NCI-H2107 (cell line): ENCODE measurements at places on chromosomes 7 and 10.

DNA sequence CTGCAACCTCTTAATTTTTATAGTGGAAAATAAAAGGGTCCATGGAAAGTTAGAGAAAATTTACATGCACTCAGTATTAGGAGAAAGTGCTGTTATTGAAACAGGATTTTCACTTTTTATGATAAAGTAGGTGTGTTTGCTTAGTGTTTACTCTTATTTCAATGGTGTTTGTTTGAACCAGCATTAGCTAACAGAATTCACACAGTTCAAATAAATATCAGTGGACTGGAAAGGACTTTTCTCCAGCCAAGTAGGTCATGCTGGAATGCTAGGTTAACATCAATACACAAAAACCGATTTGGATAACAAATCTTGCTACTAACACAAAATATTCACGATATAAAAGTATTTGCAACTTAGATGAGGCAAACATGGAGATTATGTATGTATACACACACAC is 49.4 kb upstream of the BET1 start:
- DNase-seq: no peak

DNA sequence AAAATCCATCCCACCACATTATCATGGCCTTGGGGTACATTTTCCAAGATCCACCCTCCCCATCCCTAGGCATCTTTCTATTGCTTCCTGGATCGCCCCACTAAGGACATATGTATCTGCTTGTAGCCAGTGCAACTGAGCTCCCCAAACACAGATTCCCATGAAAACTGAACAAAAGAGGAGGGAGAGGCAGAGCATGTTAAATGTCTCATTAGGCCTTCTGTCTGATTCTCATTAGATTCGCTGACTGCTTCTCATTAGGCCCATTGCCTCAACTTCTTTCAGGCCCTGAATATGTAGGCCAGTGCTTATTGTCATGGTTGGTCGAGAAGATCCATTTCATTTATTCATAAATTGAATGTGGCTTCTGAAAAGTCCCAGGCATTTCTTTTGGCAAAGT is 698.9 kb downstream of the INHBA start:
- DNase-seq: no peak

GRCh38 chr10:48404646-48405045 is 98.2 kb downstream of the MAPK8 start:
- DNase-seq: no peak

GRCh38 chr10:47047577-47048525 is 136.6 kb downstream of the PTPN20 start:
- DNase-seq: no peak

- DNase-seq: no peak
Observed at GRCh38 chr7:133753513-133753912, 373.6 kb upstream of the LRGUK start.

DNA sequence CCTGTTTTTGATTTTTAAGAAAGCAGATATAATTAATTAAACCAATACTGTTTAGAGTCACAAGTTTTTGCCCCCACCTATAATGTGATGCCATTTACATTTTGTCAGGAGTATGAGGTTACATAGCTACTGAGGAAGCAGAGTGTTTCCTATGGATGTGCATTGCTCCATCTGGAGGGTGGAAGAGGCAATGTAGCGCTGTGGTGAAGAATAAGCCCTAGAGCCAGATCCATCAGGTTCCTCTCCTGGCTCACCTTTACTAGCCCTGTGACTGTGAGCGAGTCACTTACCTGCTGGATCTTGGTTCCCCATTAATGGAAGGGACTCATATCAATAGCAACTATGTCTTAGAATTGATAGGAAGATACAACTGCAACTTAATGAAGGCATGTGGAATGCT is 216.0 kb downstream of the GPAM start:
- DNase-seq: no peak

DNA sequence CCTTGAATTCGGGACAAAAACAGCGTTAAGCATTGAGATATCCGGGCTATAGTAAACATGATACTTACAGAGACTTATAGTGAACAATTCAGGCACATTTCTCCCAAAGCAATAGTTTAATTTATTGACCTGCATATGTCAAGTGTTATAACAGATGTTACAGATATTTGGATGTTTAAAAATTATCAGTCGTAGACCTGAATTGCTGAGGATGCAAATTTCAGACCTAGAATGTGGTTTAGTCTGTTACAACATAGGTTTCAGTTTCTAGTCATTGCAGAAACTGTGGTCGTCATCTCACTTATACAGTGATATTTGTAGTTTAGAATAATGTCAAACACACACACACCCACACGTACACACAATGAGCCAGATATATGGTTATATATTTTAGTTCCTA is 85.2 kb downstream of the VTI1A start:
- no peak for DNase-seq

GRCh38 chr7:139702313-139702731 is 75.5 kb downstream of the HIPK2 start:
- DNase-seq: no peak

DNA sequence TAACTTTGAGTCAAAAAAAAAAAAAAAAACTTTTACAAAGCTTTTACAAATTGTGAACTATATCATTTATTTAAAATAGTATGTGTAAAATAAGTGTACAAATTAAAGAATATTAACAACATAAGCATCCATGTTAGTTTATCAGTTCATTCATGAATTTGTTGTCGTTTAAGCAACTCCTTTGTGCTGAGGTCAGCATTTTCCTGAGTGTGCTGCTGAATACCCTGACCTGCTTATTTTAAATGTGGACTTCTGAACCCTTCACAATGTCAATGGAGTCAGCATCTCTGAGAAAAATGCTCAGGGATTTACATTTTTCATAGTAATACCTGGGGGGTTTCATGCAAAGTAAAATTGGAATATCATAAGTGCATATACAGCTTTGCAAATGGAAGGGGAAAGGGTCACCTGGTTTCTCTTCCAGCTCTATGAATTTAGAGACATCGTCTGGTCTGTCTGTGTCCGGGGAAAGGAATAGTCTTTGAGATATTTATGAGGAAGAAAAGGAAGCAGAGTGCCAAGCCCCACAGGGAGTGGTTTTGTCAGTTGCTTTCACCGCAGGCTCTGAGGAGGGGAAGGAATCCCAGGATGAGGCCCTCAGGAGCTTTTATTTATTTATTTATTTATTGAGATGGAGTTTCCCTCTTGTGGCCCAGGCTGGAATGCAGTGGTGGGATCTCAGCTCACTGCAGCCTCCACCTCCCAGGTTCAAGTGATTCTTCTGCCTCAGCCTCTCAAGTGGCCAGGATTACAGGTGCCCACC is 125.5 kb upstream of the SVIL start:
- DNase-seq: no peak

DNA sequence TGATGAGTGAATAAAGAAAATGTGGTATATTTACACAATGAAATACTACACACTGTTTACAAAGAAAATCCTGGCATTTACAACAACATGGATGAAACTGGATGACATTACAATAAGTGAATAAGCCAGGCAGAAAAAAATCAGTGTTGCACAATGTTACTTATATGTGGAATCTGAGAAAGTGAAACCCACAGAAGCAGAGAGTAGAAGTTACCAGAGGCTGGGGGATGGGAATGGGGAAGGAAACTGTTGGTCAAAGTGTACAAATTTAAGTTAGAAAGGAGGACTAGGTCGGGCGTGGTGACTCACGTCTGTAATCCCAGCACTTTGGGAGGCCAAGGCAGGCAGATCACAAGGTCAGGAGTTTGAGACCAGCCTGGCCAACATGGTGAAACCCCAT is 538.5 kb upstream of the MKI67 start:
- DNase-seq: no peak

GRCh38 chr10:86553213-86553612 is 31.6 kb upstream of the WAPL start:
- DNase-seq: no peak
